Effector memory CD4-positive, alpha-beta T cell (primary cell): ENCODE measurements at places on chromosomes 2 and 18.

DNA sequence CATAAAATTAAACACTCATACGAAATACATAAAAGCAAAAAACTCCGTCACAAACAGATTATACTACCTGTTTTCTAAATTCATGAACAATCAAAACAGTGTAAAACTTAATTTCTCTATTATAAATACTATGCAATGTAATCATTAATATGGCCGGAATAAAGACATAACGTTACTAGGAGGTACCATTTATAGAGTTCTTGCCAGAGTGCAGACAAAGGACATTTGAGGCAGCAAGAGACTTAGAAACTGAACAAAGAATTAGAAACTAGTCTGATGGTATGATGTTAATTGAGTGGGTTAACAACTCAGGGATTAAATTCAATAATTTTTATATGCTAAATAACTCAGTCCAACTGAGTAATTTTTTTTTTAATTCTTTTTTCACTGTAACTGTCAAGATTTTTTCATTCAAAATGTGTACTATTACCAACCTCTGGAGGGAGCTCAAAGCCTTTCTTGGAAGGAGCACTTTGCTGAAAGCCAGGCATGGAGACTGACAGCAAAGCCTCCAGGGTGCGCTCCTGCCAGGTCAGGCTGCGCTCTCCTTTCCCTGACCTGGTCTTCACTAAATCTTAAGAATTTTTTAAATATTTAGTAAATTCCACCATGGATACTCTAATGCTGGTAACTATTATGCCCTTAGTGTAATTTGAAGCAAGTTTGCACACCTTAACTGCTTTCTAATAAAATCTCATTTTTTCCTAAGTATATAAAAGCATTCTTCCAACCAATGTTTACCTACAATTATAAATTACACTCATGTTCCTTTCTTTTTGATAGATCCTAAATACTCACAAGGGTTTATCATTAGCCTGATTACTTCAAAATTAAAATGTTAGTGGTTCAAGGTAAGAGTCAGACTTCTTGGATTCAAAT, 34.1 kb downstream of the WDR35 start:
- H3K27me3 ChIP-seq: no peaks in the 10 kb centered on the region
- no peak for DNase-seq
- no peaks in the 10 kb centered on the region for H3K4me1 ChIP-seq
- H3K36me3 ChIP-seq: no peaks in the 10 kb centered on the region

DNA sequence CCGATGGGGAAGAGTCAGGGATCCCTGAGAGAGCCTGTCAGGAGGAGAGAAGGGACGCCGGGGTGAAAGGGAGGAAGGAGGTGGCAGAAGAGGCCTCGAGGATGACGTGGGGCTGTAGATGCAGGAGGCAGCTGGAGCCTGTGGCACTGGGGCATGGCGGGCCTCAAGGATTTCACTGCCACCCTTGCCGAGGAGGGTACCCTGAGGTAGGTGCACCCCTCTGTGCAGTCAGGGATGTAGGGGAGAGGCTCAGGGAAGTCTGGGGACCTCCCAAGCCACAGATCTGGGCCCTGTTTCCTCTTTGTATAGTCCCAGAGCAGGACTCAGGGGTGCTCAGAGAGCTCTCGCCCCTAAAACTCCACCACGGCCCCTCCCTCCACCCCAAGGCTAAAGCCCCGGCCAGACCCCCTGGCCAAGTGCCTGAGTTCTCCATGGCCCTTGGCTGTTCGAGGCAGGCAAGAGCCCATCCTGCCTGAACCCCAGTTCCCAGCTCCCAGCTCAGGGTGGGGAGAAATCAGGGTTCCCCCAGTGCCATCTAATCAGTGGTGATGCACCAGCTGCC, 39.0 kb upstream of the HDAC4 start:
- peaks cover 10% of the 10 kb centered on the region for H3K4me1 ChIP-seq
- H3K27ac ChIP-seq: no peak overlapping the region
- no peaks in the 10 kb centered on the region for H3K36me3 ChIP-seq
- H3K4me3 ChIP-seq: no peak overlapping the region
- peaks cover 7% of the 10 kb centered on the region for H3K27me3 ChIP-seq

- no peaks in the 10 kb centered on the region for H3K27me3 ChIP-seq
- H3K4me1 ChIP-seq: no peaks in the 10 kb centered on the region
- no peak overlapping the region for H3K27ac ChIP-seq
Observed at GRCh38 chr2:205563646-205564045, 118.7 kb upstream of the NRP2 start.

GRCh38 chr18:68555879-68556301, 159.0 kb downstream of the TMX3 start:
- H3K36me3 ChIP-seq: no peaks in the 10 kb centered on the region
- no peaks in the 10 kb centered on the region for H3K4me1 ChIP-seq
- no peaks in the 10 kb centered on the region for H3K27me3 ChIP-seq
- no peak overlapping the region for H3K4me3 ChIP-seq
- H3K27ac ChIP-seq: no peak overlapping the region
- no peak for DNase-seq

DNA sequence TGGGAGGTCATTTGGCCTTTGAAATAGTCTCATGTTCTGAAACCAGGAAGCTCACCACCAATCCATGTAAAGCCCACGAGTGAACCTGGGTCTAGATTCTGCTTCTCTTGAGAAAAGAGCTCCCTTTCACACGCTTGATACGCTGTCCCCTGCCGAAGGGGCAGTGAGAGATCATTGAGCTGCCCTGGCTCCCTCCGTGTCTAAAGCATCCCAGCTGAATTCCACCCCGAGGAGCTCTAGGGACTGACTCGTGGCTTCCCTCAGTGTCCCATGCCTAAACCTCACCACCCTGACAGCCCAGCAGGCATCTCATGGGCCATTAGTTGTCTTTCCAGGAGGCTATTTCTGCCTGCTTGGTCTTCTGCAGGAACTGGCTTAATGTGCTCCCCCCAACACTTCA, 68.6 kb downstream of the COL6A3 start:
- H3K36me3 ChIP-seq: no peaks in the 10 kb centered on the region
- no peak overlapping the region for H3K27ac ChIP-seq
- no peak for DNase-seq
- H3K4me1 ChIP-seq: no peaks in the 10 kb centered on the region
- H3K4me3 ChIP-seq: no peak overlapping the region
- no peaks in the 10 kb centered on the region for H3K27me3 ChIP-seq

DNA sequence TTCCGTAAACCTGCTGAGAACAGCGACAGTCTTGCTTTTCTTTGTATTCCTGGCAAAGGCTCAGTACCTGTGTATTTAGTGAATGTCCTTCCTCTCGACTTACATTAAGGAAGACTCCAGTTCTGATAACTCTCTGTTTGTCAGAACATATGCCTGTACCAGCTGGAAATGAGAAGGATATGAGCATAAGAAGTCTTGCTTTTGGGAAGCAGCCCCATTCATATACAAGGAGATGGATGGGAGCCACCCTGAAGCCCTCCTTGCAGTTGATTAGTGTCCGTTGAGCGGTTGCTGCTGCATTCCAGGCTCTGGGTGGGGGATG, 59.8 kb downstream of the SH3BP4 start:
- H3K27ac ChIP-seq: no peak overlapping the region
- H3K4me3 ChIP-seq: no peak overlapping the region
- H3K4me1 ChIP-seq: no peaks in the 10 kb centered on the region
- no peaks in the 10 kb centered on the region for H3K36me3 ChIP-seq

DNA sequence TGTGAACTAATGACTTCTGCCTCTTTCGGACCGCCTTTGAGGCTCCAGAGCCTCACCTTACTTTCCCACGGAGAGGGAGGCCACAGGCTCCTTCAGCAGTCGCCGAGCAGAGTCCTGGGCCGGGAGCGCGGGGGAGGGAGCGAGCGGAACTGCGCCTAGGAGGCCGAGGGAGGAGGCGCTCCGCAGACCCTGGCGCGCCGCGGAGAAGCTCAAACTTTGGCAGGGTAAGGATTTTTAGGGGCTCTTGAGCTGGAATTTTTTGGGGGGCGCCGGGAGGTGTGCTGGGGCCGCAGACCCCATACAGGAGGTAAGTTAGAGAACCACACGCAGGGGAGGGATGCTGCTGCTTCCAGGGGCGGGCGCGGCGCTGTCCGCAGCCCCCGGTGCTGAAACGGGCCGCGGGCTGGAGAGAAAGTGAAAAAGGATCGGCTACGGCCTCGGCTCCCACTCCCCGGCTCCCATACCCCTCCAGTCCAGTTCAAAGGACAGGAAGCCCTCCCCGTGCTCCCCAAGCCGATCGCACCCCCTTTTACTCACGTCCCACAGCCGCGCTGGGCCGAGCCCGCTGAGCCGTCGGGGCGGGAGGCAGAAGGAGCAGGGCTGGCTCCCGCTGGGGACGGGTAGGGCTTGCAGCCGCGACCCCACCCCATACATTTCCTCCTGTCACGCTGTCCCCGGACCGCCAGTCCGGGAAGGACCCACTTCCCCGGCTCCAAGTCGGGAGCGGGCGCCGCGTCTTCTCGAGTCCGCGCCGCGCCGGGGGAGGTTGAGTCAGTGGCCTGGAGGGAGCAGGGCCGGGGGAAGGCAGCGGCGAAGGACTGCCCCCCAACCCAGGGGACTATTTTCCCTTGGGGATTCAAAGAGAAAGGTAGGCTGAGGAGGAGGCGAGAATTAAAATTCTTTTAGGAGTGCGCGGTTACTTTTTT, at the start of gene CNGA3:
CNGA3 (plus strand) TSS at position 146 of the 926 bp plus-strand sequence. CDS start 23,520 bp downstream, outside the sequence.
- peaks cover 3% of the 10 kb centered on the region for H3K4me1 ChIP-seq
- no peak within 1 kb of the TSS for H3K4me3 ChIP-seq
- no peak for DNase-seq
- no peaks in the 10 kb centered on the region for H3K36me3 ChIP-seq
- no peak within 1 kb of the TSS for H3K27ac ChIP-seq
- H3K27me3 ChIP-seq: peaks cover 31% of the 10 kb centered on the region

- H3K4me3 ChIP-seq: no peak overlapping the region
- no peaks in the 10 kb centered on the region for H3K4me1 ChIP-seq
- H3K27ac ChIP-seq: no peak overlapping the region
- no peak for DNase-seq
Observed at GRCh38 chr2:86488561-86489250, 47.5 kb downstream of the KDM3A start.

DNA sequence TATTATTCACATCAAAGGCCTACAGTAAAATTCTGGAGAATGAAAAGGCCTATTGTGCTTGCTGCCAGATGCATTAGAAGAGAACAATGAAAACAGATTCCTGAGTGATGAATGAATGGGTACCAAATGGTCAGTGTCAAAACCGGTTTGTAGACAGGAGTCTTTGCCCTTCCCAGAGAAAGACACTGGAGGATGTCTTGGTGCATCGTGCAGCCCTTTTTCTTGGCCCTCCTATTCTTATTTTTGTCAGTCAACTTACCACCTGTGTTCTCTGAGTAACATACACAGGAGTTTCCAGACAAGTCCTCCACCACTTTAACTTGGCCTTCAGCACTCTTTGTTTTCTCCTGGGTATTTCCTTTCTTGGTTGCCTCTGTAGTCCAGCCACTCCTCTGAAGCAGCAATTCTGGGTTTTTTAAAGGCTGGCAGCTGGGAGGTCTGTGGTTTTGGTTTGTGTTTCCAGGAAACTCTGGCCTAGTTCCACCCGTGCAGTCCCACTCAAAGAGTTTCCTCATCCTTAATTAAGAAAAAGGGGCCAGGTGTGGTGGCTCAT, 29.4 kb downstream of the PSTPIP2 start:
- H3K27me3 ChIP-seq: no peaks in the 10 kb centered on the region
- no peak overlapping the region for H3K27ac ChIP-seq
- no peaks in the 10 kb centered on the region for H3K36me3 ChIP-seq
- DNase-seq: no peak

DNA sequence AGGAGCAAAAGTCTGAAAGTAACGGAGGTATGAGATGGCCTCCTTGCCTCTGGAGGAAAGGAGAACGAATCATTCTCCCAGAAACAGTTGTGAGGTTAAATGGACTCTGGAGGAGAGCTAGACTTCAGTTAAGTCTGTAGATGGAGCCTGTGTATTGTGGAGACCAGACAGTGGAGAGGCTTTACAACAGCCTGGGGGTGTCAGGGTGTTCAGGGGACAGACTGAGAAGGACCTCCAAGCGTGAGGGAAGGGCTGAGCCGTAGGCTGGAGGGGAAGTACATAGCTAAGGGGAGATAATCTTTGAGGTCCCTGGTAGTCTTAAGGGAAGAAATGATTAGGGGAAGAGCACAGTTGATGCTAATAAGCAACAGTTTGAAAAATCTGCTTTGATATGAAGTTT, 76.6 kb downstream of the GALNT1 start:
- no peaks in the 10 kb centered on the region for H3K4me1 ChIP-seq
- H3K27ac ChIP-seq: no peak overlapping the region
- H3K4me3 ChIP-seq: no peak overlapping the region
- H3K27me3 ChIP-seq: no peaks in the 10 kb centered on the region
- no peaks in the 10 kb centered on the region for H3K36me3 ChIP-seq

- no peaks in the 10 kb centered on the region for H3K27me3 ChIP-seq
- H3K4me1 ChIP-seq: no peaks in the 10 kb centered on the region
- H3K36me3 ChIP-seq: no peaks in the 10 kb centered on the region
- DNase-seq: no peak
Observed at GRCh38 chr2:191721331-191721730, 43.4 kb downstream of the NABP1 start.

DNA sequence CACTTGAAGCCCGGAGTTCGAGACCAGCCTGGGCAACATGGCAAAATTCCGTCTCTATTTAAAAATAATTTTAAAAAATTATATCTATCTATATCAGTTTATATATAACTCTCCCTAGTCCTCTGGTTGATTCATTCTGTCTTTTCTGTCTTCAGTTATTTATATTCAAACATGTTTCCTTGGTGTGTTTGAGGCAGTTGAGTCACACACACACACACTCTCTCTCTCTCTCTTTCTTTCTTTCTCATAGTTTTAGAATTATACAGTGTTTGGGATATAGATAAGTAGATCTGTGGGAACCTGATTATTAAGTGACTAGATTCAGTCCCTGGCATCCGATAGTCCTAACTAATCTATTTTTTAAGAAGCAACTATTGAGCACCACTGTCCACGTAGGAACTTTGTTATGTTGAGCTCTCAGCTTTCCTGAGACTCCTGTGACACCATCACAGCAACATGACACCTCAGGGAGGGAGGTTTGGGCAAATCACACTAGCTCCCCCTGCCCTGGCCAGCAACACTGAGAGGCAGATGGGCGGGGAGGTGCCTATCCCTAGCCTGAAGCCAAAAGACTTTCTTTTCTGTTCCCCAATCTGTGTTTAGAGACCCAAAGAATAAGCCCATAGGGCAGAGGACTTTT, 482.7 kb downstream of the DLGAP1 start:
- no peak overlapping the region for H3K27ac ChIP-seq
- H3K27me3 ChIP-seq: no peaks in the 10 kb centered on the region
- DNase-seq: no peak

- H3K36me3 ChIP-seq: no peaks in the 10 kb centered on the region
- H3K27ac ChIP-seq: no peak overlapping the region
- H3K4me3 ChIP-seq: no peak overlapping the region
Observed at GRCh38 chr2:218991674-218992168, 1.5 kb downstream of the CRYBA2 start.

- no peak overlapping the region for H3K4me3 ChIP-seq
- no peak overlapping the region for H3K27ac ChIP-seq
- no peaks in the 10 kb centered on the region for H3K4me1 ChIP-seq
- no peak for DNase-seq
- H3K36me3 ChIP-seq: no peaks in the 10 kb centered on the region
Observed at GRCh38 chr18:38930881-38931753, 1365.5 kb upstream of the CELF4 start.

DNA sequence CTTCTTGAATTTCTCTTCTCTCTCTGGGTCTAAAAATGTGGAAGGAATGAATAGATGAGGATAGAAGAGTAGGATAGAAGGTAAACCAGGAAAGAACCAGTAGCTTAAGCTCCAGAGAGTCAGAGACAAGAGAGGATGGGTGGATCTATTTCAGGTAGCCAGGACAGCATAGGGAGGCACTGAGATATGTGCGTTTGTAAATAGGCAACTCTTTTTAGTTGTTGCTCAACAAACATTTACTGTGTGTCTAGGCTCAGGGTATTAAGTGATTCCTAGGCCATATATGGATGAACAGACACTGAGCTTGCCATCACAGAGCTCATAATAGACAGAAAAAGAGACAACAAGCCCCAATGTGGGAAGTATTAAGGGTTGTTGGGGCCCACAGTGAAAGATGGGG, 160.5 kb downstream of the NAPG start:
- DNase-seq: no peak
- H3K27ac ChIP-seq: no peak overlapping the region
- no peaks in the 10 kb centered on the region for H3K4me1 ChIP-seq
- no peak overlapping the region for H3K4me3 ChIP-seq
- no peaks in the 10 kb centered on the region for H3K27me3 ChIP-seq
